ENCODE measurements at places on chromosomes 2 and 18.

GRCh38 chr2:231521443-231521842, 8.8 kb downstream of the NMUR1 start:
- no peak for DNase-seq

DNA sequence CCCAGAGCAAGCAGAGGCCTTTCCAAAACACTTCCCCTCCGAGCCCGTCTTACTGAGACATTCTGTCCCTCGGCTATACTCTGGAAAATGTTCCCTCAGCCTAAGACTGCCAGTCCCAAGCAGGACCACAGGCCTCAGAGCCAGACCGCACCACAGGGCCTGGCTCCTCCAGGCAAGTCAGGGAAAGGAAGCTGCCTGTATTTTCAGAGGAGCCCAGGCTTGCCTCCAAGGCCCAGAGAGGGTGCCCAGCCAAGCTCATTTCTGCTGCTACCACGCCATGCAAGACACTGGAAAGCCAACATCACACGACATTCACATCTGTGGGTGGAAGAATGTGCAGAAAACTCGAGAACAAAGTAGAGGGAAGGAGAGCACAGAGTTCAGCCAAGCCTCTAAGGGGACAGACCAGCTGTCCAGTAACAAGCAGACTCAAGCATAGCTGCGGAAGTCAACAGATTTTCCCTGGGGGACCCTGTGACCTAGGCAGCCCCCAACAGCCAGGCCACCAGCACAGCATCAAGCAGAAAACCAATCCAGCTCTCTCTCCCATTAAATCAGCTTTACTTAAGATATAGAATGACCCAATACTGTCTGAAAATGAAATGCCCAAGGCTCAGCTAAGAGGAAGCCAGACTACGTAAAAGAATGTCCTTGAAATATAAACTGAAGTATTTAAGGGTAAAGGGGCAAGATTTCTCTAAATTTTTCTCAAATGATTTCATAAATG, 123.9 kb downstream of the ZFP36L2 start:
- no peak for DNase-seq

DNA sequence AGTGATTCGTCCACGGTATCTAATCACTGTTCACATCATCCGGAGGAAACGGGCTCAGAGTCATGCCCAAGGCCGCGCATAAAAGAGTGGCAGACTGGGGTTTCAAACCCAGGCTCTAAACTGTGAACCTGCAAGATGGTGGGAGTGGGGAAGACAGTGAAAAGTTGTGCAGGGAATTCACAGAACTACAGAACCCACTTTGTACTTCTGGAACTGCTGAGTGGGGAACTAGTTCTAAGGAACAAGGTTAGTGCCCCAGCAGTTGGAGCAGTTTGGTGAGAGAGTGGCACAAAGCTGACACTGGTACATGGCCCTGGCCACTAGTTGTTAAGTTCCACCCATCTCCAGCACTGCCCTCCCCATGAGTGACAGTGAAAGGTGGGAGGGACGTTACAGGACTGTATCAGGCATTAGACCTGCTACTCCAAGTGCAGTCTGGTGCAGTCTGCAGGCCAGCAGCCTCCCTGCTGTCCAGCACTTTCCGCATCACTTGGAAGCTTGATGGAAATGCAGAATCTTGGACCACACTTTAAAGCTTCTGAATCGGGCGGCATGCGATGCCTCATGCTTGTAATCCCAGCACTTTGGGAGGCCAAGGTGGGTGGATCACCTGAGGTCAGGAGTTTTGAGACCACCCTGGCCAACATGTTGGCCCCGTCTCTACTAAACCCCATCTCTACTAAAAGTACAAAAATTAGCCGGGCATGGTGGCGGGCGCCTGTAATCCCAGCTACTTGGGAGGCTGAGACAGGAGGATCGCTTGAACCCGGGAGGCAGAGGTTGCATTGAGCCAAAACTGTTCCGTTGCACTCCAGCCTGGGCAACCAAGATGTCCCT, 47.3 kb downstream of the C2orf42 start:
- DNase-seq: no peak

- peak; percentile 16 for DNase-seq
Observed at GRCh38 chr2:8281950-8282857, 399.7 kb upstream of the ID2 start.

DNA sequence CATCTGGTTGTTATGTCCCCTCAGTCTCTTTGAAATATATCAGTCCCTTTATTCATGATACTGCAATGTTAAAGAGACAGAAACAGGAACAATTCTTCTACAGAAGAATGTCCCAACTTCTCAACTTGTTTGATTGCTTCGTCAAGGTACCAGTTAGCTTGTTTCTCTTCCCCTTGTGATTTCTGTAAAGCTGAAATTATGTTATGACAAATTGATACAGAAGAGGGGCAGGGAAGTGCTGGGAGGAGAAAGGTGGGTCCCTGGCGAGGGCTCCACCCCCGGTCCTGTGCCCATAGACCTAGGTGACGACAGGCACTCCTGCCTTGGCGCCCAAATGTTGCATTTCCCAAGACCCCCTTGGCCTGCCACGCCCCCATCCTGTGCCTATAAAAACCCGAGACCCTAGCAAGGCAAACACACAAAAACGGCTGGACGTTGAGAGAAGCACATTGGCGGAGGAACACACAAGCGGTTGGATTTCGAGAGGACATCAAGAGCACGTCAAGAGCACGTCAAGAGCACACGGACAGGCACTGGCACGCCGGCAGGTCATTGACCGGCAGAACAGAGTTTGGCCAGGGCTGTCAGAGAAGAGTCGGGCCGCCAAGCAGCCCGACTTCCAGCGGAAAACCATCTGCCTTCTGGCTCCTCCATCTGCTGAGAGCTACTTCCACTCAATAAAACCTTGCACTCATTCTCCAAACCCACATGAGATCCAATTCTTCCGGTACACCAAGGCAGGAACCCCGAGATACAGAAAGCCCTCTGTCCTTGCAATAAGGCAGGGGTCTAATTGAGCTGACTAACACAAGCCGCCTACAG, 11.5 kb upstream of the RTN4 start:
- DNase-seq: no peak

- DNase-seq: no peak
Observed at GRCh38 chr2:112618383-112618782, 27.4 kb upstream of the SLC20A1 start.

DNA sequence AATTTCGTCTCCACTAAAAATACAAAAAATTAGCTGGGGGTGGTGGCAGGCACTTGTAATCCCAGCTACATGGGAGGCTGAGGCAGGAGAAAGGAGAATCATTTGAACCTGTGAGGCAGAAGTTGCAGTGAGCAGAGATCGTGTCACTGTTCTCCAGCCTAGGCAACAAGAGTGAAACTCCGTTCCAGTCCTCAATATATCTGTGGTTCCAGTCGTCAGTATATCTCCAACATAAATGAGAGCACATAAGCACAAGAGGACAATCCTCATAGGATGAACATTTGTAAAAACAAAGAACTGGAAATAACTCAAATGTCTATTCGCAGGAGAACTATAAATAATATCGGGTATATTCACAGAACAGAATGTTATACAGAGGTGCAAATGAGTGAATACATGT, 13.1 kb upstream of the PLEK start:
- DNase-seq: no peak

DNA sequence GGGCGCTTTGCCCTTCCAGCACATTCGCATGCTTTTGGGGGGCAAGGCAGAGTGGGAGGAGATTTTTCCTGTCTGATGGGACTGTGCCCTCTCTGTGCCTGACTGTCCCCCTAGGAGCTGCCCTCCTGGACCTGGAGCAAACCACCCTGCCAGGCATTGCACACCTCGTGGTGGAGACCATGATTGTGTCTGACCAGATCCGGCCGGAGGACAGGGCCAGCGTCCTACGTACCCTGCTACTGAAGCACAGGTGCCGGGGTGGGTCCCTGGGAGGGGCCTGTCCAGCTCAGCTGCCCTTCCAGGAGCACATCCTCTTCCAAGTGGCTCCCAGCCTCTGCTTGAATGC, 5.3 kb downstream of the SLC4A3 start:
- no peak for DNase-seq

DNA sequence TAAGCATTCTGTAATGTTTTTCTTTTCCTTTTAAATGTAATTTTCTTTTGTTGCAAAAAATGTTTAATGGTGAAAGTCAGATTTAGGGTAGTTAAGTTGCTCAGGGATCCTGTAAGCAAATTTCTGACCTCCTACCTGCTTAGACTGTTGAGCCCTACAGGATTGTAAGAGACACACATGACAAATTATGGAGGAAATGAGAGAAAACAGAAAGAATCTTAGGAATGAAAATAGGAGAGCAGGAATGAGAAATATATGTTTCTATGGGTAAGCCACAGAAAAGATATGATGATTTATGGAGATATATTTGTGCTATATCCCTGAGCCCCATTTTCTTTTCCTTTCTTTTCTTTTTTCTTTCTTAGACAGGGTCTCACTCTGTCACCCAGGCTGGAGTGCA, 28.3 kb downstream of the CYBRD1 start:
- DNase-seq: no peak

GRCh38 chr18:37565977-37566478, 430 bp upstream of the CELF4 start:
- no peak for DNase-seq
